ENCODE measurements at places on chromosomes 13 and 19.

GRCh38 chr13:79812070-79812850, 331.3 kb downstream of the NDFIP2 start:
- no peak for DNase-seq

GRCh38 chr13:43787518-43787891, 733 bp upstream of the ENOX1 start:
- DNase-seq, result no peak

- no peak for DNase-seq
Observed at GRCh38 chr13:35889560-35889959, 241.6 kb downstream of the DCLK1 start.

DNA sequence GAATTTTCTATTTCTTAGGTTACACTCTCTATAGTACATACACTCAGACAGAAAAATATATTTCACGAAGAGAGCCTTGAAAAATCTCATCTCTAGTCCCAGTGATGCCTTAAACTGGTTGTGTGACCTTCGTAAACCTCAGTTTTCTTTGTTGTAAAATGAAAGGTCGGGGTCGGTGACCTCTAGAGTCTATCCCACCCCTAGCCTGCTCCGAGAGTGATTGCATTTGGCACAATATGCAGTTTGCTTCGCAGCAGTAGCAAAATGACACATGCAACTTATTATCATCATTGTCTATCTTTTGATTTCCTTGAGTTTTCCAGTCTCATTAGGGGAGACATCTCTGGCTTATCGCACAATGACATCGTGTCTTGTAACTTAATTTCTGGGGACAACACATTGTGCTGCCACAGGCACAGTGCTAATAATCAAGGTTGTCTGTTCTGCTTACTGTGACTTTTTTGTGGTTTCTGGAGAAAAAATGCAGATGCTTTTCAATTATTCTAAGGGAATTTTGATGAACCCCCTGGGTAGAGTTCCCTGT, 115.0 kb downstream of the GGACT start:
- no peak for DNase-seq

- no peak for DNase-seq
Observed at GRCh38 chr19:45663800-45664199, 4.2 kb upstream of the GIPR start.

DNA sequence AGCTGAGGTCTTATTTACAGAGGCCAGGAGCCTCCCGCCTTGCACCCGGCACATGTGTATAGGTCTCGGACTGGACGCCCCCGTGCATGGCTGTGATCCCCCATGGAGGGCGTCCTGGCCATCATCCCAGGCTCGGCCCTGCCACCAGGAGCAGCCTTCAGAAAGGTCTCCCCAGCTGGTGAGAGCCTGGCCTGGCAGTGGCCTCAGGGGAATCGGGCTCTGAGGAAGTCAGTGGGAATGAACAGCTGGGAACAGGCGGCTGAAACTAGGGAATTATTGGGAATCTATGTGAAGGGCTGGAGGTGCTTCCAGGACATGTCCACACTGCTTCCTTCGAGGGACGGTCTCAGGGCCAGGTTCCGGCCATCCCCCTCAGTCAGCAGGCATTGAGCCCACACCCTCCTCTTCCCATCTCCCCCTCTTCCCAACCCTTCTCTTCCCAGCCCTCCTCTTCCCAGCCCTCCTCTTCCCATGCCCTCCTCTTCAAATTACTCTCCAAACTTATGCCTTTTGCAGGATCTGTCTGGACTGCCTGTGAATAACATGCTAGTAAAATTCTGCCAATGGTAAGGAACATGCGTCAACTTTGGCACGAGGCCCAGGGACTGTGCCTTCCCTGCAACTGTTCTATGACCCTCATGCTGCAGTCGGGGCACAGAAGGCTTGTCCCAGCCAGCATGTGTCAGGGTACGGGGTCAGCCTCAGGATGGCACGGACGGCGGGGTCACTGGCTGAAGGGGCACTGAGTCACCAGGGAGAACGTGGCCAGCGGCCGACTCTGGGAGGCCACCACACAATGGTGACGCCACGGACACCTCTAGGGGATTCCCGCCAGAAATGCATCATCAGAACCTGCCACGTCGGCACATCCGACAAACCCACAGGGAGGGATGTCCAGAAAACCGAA, 24.2 kb upstream of the C13orf46 start:
- DNase-seq, result peak; percentile 19

- DNase-seq, result no peak
Observed at GRCh38 chr13:25819856-25820530, 231.8 kb downstream of the SHISA2 start.

GRCh38 chr13:49838989-49839388, 46.5 kb upstream of the KPNA3 start:
- DNase-seq, result no peak

- no peak for DNase-seq
Observed at GRCh38 chr19:50994129-50994528, 7.3 kb downstream of the KLK8 start.

- no peak for DNase-seq
Observed at GRCh38 chr13:53499576-53500133, 471.0 kb downstream of the OLFM4 start.

- DNase-seq, result peak; percentile 82
Observed at GRCh38 chr19:19040417-19040816, 7.0 kb downstream of the ARMC6 start.

DNA sequence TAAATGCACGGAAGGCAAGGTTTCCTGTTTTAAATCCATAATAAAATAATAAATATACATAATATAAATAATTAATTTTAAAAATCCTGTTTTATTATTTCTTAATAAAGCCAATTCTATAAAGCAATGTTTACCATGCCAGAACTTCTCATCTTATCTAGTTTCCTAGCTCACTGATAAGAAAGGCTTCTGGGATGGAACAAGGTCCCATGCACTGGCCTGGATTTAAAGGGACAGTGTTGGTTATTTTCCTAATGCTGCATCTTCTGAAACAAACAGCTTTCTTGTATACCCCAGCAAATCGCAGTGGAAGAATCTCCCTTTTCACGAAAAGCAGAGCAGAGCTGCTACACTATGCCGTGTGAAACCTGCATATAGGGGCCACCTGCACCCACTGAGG, 68.8 kb downstream of the LNX2 start:
- DNase-seq, result no peak

DNA sequence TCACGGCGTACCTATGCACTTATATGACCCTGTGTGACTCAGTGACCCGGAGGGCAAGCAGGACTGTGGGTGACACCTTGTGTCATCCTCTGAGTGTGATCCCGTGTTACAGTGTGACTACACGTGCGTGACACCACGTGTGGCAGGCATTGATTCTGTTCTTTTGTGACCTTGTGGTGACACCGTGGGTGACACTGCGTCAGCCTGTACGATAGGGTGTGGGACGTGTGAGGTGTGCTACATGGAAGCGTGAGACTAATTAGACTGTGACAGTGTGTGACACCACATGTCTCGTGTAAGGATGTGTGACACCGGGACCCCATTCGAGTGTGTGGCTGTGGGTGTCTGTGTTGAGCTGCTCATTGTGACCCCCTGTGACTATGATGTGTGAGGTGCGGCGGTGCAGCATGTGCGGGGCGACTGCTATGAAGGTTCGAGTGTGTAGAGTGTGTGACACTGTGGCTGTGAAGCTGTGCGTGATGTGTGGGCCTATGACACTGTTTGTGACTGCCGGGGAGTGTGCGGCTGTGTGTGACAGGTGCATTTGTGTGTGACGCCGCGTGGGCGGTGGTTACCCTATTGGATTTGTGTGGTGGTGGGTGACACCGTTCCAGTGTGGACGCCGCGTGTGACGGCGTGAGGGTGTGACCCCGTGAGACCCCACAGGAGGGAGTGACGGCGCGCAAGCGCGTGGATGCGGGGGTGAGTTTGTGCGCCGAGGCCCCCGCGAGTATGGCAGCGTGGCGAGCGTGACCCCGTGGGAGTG, 399 bp upstream of the SPTBN4 start:
- DNase-seq, result no peak

DNA sequence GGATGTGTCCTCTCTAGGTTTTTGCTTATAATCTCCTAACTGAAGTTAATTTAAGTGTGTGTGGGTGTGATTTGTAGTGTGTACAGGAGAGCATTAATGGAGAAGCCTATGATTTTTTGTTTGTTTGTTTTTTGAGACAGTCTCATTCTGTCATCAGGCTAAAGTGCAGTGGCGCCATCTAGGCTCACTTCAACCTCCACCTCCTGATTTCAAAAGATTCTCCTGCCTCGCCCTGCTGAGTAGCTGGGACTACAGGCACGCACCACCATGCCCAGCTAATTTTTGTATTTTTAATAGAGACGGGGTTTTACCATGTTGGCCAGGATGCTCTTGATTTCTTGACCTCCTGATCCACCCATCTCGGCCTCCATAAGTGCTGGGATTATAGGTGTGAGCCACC, 20.6 kb downstream of the ZNF701 start:
- no peak for DNase-seq

GRCh38 chr13:99463646-99464397, 37.5 kb upstream of the TM9SF2 start:
- DNase-seq, result no peak

GRCh38 chr13:73496711-73497110, 437.9 kb downstream of the KLF5 start:
- no peak for DNase-seq

GRCh38 chr13:93318534-93319254, 92.1 kb downstream of the GPC6 start:
- DNase-seq, result no peak

DNA sequence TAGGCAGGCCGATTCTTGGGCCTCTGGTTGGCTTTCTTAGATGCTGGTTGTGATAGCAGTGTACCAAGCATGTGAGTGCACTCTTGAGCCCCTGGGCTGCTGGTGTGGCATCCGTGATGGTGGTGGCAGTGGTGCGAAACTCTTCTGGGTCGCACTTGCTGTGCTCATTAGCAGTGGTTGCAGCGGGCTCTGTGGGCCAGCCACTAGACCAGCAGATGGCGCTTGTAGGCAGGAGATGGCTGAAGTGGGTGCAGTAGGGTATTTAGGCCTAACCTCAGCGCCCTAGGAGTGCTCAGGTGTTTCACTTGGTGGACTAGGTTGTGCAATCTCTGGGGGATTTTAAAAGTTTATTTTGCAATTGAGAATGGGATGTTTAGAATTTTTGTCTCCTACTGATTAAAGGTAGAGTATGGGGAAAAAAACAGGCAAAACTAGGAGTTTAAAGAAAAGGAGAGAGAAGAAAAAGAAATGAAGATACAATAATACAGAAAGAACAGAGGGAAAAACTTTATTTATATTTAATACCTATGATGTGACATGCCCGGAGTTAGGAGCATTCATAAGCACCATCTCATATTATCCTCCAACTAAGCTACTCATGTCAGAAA, 4.3 kb upstream of the ZNF17 start:
- no peak for DNase-seq

Measured in GM04504 (cell line).